Fibroblast of the aortic adventitia (primary cell): ENCODE measurements at places on chromosomes 16 and 17. TPM values are rescaled to one million over a fixed set of nuclear protein-coding genes. Genes with fewer than 3 reads are reported as not detected.

SLC16A13 gene
- 0.72 and 3.1 TPM in 2 replicates for total RNA-seq

ATP2A3 gene
- total RNA-seq: 2.0 and 2.3 TPM in 2 replicates

NPIPA3 gene
- total RNA-seq: 0.54 TPM in 1 of 2 replicates, not detected in the other

ABCC3 gene
- total RNA-seq: 1.4 and 12.5 TPM in 2 replicates

SPATA22 gene
- total RNA-seq: not detected in 2 replicates

GOSR1 gene
- total RNA-seq: 17.0 and 39.4 TPM in 2 replicates

NOG gene
- total RNA-seq: not detected in 2 replicates

GAS2L2 gene
- not detected in 2 replicates for total RNA-seq

HOXB1 gene
- total RNA-seq: not detected in 2 replicates

MRPL10 gene
- 5.8 and 28.0 TPM in 2 replicates for total RNA-seq

CFAP119 gene
- 0.49 and 2.7 TPM in 2 replicates for total RNA-seq

ASPHD1 gene
- total RNA-seq: 0.98 and 1.5 TPM in 2 replicates

ZPBP2 gene
- not detected in 2 replicates for total RNA-seq

MYL4 gene
- total RNA-seq: not detected in 2 replicates

LRRC46 gene
- total RNA-seq: 0.16 TPM in 1 of 2 replicates, not detected in the other
